Stimulated activated CD4-positive, alpha-beta T cell treated with anti-CD3 and anti-CD28 coated beads, TNF-alpha, amount 100 ng/mL, for 4 hours (primary cell): ENCODE measurements at places on chromosomes 12 and 14.

GRCh38 chr12:61384511-61384910 lies 875.7 kb upstream of the USP15 start:
- no peak for DNase-seq

- DNase-seq: no peak
These were observed 184.4 kb upstream of the BCL2L14 start for GRCh38 chr12:11886339-11886738.

- no peak for DNase-seq
These were observed 24.9 kb downstream of the DGLUCY start for GRCh38 chr14:91138511-91139359.

DNA sequence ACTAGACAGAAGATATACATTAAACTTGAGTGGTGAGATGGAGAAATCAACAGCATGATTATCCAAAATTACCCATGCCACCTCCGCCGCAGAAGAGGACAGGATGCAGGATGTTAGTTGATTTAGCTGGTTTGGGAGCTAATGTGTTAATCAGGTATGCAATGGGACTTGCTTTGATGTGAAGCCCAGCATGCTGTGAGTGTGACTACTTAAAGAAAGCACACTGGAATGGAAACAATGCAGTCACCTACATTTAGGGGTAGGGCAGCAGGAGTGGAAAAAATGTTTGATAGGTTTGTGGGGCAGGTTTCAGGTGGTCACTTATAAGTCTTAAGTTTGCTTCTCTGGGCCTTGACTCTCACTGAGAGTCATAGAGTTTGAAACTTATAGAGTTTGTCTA lies 170.0 kb upstream of the DAAM1 start:
- no peak for DNase-seq

DNA sequence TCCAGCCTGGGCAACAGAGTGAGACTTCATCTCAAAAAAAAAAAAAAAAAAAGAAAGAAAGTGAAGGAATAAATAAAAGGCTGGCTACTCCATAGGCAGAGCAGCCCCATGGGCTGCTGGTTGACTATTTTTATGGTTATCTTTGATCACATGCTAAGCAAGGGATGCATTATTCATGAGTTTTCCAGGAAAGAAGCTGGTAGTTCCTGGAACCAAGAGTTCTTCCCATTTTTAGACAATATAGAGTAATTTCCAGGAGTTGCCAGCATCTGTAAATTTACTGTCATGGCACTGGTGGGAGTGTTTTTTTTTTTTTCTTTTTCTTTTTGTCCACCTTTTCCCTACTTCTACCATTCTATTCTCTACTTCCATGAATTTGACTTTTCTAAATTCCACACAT lies 24.2 kb downstream of the FGD4 start:
- DNase-seq: no peak
